Activated T-cell treated with anti-CD3 and anti-CD28 coated beads, Interleukin-2, amount 50 U/mL, for 72 hours (primary cell): ENCODE measurements at places on chromosomes 13 and 19.
A peak's percentile ranks its signal among the peaks of the same experiment; 100 is the strongest.

GRCh38 chr13:60094385-60095088 lies 69.2 kb downstream of the DIAPH3 start:
- no peaks in the 10 kb centered on the region for H3K27me3 ChIP-seq
- H3K36me3 ChIP-seq: peaks cover 1% of the 10 kb centered on the region

DNA sequence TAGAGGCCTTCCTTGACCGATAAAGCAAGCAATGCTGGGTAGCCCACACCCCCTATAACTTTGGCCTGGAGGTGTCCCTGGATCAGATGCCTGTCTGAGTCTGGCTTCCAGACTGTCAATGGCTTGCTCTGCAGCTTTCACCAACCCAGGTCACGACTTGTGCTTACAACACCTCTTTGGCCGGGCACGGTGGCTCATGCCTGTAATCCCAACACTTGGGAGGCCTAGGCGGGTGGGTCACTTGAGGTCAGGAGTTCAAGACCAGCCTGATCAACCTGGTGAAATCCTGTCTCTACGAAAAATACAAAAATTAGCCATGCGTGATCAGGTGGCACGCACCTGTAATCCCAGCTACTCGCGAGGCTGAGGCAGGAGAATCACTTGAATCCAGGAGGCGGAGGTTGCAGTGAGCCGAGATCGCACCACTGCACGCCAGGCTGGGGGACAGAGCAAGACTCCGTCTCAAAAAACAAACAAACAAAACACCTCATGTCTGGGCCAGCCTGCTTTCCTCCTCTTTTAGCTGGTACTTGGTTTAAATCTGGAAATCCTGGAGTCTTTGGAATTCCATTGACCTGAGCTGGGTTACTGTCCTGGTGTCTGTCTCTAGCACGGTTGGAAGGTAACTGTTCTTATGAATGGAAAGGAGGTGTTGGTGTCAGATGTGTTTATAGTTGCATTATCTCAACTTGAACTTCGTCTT lies 10.3 kb upstream of the GARRE1 start:
- DNase-seq: no peak
- no peak overlapping the region for H3K4me3 ChIP-seq

- peak overlapping the region; percentile 88 for H3K27ac ChIP-seq
- no peaks in the 10 kb centered on the region for H3K36me3 ChIP-seq
- peak overlapping the region; percentile 70 for H3K4me3 ChIP-seq
- H3K4me1 ChIP-seq: peaks cover 60% of the 10 kb centered on the region
- H3K27me3 ChIP-seq: no peaks in the 10 kb centered on the region
These were observed 5.2 kb upstream of the REXO1 start for GRCh38 chr19:1853295-1854038.

DNA sequence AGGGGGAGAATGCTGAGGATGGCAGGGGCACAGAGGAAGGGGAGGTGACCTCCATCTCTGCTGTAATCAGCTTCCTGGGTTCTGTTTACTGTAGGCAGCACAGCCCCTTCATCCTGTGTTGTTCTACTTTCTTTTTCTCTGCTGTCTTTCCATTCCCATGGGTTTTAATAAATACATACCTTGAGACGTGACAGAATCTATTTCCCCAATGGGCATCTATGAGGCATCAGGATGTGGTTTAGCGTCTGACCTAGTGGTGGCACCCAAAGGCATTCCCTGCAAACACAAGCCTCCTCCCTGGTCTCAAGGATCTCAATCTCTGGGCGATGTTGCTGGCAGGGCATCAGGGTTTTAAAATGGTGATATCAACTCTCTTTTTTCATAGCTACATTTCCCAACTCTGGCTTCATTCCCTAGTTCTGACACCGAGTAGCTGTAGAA lies 60.8 kb downstream of the ALOX5AP start:
- H3K27me3 ChIP-seq: no peaks in the 10 kb centered on the region
- no peak for DNase-seq
- no peaks in the 10 kb centered on the region for H3K36me3 ChIP-seq
- peaks cover 38% of the 10 kb centered on the region for H3K4me1 ChIP-seq

- no peaks in the 10 kb centered on the region for H3K27me3 ChIP-seq
- H3K4me3 ChIP-seq: no peak overlapping the region
- H3K4me1 ChIP-seq: peaks cover 15% of the 10 kb centered on the region
- H3K27ac ChIP-seq: no peak overlapping the region
- H3K36me3 ChIP-seq: no peaks in the 10 kb centered on the region
- DNase-seq: no peak
These were observed 912 bp downstream of the SSC5D start for GRCh38 chr19:55488986-55489710.

DNA sequence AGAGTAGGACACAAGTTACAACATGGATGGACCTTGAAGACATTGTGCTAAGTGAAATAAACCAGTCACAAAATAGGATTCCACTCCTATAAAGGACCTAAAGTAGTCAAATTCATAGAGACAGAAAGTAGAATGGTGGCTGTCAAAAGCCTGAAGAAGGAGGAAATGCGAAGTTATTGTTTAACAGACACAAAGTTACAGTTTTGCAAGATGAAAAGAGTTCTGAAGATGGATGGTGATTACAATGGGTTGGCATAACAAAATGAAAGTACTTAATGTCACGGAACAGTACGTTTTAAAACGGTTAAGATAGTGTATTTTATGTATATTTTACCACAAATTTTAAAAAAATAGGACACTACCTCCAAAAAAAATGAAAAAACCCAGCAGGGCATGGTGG lies 34.8 kb downstream of the FOXO1 start:
- peak overlapping the region; percentile 86 for H3K27ac ChIP-seq
- peak overlapping the region; percentile 81 for H3K4me3 ChIP-seq
- no peak for DNase-seq
- peaks cover 93% of the 10 kb centered on the region for H3K4me1 ChIP-seq

- peaks cover 14% of the 10 kb centered on the region for H3K27me3 ChIP-seq
- H3K27ac ChIP-seq: peak overlapping the region; percentile 26
- H3K36me3 ChIP-seq: no peaks in the 10 kb centered on the region
- H3K4me3 ChIP-seq: no peak overlapping the region
- no peak for DNase-seq
These were observed 76.0 kb upstream of the MEDAG start for GRCh38 chr13:30829833-30830637.

DNA sequence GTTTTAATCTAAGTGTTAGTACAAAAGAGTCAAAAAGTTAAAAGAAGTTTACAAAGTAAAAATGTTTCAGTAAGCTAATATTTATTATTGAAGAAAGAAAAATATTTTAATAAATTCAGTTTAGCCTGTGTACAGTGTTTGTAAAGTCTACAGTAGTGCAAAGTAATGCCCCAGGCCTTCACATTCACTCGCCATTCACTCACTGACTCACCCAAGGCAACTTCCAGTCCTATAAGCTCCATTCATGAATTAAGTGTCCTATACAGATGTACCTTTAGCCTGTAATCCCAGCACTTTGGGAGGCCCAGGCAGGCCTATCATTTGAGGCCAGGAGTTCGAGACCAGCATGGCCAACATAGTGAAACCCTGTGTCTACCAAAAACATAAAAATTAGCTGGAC lies 24.1 kb upstream of the AKAP11 start:
- no peaks in the 10 kb centered on the region for H3K36me3 ChIP-seq
- no peak overlapping the region for H3K27ac ChIP-seq
- no peak for DNase-seq
- H3K27me3 ChIP-seq: peaks cover 7% of the 10 kb centered on the region
- H3K4me3 ChIP-seq: no peak overlapping the region

DNA sequence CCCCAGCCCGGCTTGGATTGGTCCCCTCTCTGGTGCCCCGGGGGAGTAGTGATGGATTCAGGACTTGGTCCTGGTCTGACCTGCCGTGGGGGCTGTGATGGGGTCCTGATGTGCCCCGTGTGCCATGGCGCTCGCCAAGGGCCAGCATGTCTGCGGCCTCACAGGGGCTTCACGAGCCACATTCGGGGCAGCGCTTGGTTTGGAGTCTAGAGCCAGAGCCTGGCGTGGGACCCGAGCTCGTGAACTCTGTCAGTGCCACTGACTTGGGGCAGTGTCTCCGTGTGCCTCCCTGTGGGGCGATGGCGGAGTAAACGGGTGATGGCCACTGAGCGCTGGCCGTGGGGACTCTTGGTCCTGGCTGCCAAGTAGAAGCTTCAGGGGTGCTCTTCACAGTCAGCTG lies 17.1 kb downstream of the KDM4B start:
- H3K4me3 ChIP-seq: no peak overlapping the region
- no peak overlapping the region for H3K27ac ChIP-seq
- H3K4me1 ChIP-seq: peaks cover 8% of the 10 kb centered on the region
- no peak for DNase-seq

DNA sequence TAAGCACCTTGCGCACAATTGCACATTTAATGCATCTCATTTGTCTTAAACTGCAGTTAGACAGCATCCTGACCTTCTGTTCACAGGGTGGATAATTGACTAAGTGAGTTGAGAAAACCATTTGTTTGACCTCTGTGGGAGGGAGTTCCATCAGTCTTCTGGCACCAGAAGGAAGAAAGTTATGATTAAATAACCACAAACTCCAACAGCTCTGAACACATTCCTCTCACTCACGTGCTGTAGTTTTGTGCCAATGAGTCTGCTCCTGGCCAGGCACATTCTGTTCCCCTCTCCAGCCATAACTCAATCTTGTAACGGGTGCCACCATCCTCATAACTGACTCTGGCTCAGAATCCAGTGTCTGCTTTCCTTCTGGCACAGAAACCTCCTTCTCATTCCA lies 817.2 kb downstream of the SLITRK1 start:
- no peaks in the 10 kb centered on the region for H3K27me3 ChIP-seq
- no peaks in the 10 kb centered on the region for H3K36me3 ChIP-seq
- H3K4me1 ChIP-seq: no peaks in the 10 kb centered on the region
- H3K27ac ChIP-seq: no peak overlapping the region

- DNase-seq: no peak
- H3K4me1 ChIP-seq: peaks cover 6% of the 10 kb centered on the region
- no peaks in the 10 kb centered on the region for H3K36me3 ChIP-seq
- no peak overlapping the region for H3K4me3 ChIP-seq
- no peaks in the 10 kb centered on the region for H3K27me3 ChIP-seq
These were observed 58.5 kb downstream of the CEBPG start for GRCh38 chr19:33432015-33432414.

DNA sequence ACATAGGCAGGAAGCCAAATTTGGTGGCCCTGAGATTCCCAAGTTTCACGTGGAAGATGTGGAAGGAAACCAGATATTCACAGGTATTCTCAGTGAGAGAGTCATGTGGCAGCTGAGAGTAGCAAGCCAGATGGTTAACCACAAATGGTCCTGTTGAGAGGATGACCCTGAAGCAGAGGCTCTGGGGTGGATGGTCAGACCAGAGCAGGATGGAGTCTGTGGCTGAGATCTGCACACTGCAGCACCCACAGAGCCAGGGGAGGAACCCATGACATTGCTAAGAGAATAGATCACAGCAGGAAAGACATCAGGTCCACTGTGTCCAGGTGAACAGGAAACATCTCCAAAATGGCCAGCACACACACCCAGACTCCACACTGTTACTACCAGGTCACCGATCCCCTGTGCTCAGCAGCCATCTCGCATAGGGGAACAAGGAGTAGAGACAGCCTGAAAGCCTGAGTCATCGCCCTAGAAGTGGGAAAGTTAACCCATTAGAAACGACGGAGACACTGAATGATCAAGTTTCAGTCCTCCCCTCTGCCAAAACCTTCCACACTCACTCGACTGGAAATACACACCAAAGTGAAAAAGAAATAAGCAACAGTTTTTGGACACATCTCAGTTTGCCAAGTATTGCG lies 160.0 kb downstream of the RBM26 start:
- no peaks in the 10 kb centered on the region for H3K27me3 ChIP-seq
- no peak for DNase-seq
- no peaks in the 10 kb centered on the region for H3K4me1 ChIP-seq
- H3K27ac ChIP-seq: no peak overlapping the region
- no peaks in the 10 kb centered on the region for H3K36me3 ChIP-seq

GRCh38 chr19:39768786-39769185 lies 9.9 kb upstream of the LEUTX start:
- peaks cover 18% of the 10 kb centered on the region for H3K27me3 ChIP-seq
- no peaks in the 10 kb centered on the region for H3K36me3 ChIP-seq
- DNase-seq: no peak
- no peak overlapping the region for H3K27ac ChIP-seq

- H3K27me3 ChIP-seq: no peaks in the 10 kb centered on the region
- peak overlapping the region; percentile 34 for H3K27ac ChIP-seq
- DNase-seq: no peak
- peaks cover 8% of the 10 kb centered on the region for H3K36me3 ChIP-seq
These were observed 31.0 kb downstream of the SLAIN1 start for GRCh38 chr13:77728265-77729125.

GRCh38 chr19:15091918-15092753 lies 10.1 kb downstream of the OR1I1 start:
- peaks cover 8% of the 10 kb centered on the region for H3K27me3 ChIP-seq
- DNase-seq: peak; percentile 59
- no peak overlapping the region for H3K4me3 ChIP-seq
- H3K4me1 ChIP-seq: no peaks in the 10 kb centered on the region

DNA sequence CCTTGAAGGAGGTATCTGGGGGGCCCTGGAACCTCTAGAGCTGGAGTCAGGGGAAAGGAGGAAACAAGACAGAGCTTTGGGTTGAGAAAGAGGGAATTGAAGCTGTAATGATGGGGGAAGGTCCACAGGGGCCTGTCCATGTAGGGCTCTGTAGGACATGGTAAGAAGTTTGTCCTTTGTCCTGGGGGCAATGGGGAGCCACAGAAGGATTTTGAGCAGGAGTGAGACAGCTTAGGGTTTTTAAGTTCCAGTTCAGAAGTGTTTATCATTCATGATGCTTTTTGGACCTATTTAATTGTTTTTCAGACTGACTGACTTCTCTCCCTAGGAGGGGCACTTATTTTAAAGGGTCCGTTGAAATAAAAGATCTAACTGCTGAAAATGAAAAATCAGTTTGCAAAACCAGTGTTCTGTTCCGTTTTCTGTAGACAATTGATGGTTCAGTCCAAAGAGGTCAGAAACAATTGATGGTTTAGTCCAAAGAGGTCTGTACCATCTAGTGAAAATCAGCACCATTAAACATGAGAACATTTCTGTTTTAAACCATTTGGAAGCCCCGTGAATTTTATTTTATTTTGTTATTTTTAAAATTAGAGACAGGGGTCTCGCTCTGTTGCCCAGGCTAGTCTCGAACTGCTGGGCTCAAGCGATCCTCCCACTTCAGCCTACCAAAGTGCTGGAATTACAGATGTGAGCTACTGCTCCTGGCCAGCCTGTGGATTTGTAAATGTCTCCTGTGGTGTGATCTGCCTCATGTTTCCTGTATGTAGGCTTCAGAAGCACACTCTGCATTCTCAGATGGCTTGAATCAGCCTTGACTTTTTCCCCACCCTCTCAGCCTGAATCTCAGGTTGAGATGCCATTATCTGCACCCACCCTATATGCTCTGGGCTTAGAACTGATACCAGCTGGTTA lies 8.4 kb downstream of the PLD3 start:
- DNase-seq: no peak
- peaks cover 10% of the 10 kb centered on the region for H3K4me1 ChIP-seq
- no peak overlapping the region for H3K4me3 ChIP-seq
- no peaks in the 10 kb centered on the region for H3K27me3 ChIP-seq

GRCh38 chr19:33273881-33274662 lies 28.3 kb downstream of the CEBPA start:
- H3K27me3 ChIP-seq: no peaks in the 10 kb centered on the region
- DNase-seq: peak; percentile 36
- no peaks in the 10 kb centered on the region for H3K36me3 ChIP-seq
- no peak overlapping the region for H3K4me3 ChIP-seq
- no peaks in the 10 kb centered on the region for H3K4me1 ChIP-seq

- H3K4me3 ChIP-seq: no peak overlapping the region
- DNase-seq: no peak
- H3K27ac ChIP-seq: no peak overlapping the region
- H3K4me1 ChIP-seq: peaks cover 28% of the 10 kb centered on the region
These were observed 254.2 kb downstream of the COG6 start for GRCh38 chr13:39909634-39910033.

- peaks cover 14% of the 10 kb centered on the region for H3K36me3 ChIP-seq
- no peak for DNase-seq
- H3K4me1 ChIP-seq: peaks cover 30% of the 10 kb centered on the region
- H3K27me3 ChIP-seq: no peaks in the 10 kb centered on the region
- peak overlapping the region; percentile 86 for H3K4me3 ChIP-seq
These were observed 1.3 kb downstream of the RPL18A start for GRCh38 chr19:17860993-17861360.
